ENCODE measurements at places on chromosomes 5 and 9. TPM values are rescaled to one million over a fixed set of nuclear protein-coding genes. Genes with fewer than 3 reads are reported as not detected.

GDA gene
- total RNA-seq, result not detected

DNA sequence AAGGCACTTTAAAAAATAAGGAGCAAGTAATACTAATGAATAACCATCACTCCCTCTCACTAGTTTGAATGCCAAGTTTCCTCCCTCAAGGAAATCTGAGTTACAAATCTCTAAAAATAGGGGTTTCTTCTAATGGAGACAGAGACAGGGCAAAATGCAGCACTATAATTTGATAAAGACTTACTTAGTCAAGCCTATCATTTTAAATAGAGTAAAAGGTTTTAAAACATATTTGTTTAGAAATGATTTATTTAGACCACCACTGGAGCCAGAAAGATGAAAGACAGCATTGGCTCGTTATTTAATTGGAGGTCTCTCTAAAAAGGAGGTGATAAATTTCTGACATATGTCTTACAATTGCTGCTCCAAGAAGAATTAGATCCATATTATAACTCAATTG, 228.7 kb downstream of the TLE1 start:
- no peak for ATAC-seq

DNA sequence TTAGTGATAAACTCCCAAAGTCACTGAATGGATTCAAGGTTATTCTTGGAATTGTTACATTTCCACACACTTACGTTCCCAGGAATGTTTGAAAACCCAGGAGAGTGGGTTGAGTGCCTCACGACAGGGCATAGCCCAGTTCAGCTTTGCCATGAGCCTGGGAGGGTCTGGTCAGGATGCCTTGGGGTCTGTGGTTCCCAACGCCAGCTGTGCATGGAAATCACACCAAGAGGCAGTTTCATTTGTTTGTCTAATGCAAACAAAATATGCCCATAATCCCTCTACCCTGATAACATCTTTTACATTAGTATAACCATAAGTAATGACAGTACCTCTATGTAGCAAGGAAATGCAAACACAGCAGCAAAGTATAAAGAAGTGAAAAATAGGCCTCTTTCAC, 25.3 kb upstream of the MSX2 start:
- no peak for ATAC-seq

LCN15 gene
- not detected for total RNA-seq
